Occipital lobe (tissue), 3 donors: ENCODE measurements at places on chromosomes 1 and 21.

DNA sequence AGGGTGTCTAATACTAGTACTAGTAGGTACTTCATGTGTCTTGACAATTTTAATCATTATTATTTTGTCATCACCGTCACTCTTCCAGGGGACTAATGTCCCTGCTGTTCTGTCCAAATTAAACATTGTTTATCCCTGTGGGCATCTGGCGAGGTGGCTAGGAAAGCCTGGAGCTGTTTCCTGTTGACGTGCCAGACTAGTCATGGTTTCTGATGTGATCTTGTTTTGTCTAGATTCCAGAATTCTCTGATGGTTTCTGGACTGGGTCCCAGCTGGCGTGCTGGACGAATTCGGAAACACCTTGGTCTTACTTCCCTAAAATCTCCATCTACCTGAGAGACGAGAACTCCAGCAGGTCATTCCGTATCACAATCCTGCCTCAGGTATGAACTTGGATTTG lies 66.1 kb upstream of the FAM3B start:
- DNase-seq: no peak

DNA sequence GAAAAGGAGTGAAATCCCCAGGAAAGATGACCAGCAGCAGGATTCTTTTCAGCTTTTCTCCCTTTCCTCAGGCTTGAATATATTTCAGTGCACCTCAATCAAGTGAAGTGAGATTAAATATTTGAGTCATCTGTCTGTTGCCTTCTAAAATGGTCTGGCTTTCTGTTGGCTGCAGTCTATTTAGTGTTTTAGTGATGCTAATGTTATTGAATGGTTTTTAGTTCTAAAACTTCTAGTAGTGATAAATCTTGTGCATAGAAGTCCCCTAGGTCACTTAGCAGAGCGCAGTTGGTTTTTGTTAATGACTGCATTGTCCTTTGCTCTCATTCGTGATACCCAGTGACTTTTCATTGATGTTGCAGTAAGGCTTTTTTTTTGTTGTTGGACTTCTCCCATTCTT lies 53.5 kb downstream of the ITSN1 start:
- no peak for DNase-seq

DNA sequence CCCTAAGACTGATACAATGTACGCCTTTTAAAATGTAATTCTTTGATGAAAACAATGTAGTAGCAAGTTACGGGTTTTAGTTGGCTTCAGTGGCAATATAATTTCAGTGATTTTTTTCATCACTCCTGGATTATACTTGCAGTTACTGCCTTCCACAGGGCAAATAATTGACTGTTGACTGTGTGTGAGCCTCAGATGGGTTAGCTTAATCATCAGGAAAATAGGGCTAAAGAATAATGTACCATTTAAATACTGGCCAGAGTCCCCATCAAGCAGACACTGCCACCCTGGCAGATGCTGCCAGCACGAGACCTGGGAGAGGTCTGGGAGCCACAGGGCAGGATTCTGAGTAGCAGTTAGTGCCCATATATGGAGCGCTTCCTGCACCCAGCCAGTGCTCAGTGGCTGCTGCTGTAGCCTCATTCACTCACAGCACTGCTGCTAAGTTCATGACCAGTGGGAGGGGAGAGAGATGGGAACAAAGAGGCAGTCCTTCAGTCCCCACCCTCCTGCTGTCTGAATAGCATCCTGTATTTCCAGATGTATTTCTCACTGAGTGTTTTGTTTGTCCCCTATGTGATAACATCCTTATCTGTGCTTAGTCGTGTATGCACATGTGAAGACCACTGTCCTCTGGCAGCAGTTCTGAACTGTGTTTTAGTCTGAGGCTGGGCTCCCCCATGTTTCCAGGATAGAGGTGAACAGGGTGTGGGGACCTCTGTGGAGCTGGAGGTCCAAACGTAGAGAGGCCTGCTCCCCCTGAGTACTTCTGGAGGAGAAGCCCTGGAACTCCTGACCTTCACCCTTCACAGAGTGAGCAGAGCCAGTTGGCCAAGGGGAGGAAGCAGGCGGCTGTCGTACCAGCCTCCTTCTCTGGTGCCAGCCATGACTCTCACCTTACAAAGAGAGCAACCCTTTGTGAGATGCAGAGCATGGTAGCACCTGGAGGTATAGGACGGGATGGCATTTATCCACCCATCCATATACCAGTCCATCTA lies 80.4 kb downstream of the ADARB1 start:
- no peak for DNase-seq

- DNase-seq: no peak
Measured at GRCh38 chr1:228084797-228085196, 2.3 kb downstream of the ARF1 start.

DNA sequence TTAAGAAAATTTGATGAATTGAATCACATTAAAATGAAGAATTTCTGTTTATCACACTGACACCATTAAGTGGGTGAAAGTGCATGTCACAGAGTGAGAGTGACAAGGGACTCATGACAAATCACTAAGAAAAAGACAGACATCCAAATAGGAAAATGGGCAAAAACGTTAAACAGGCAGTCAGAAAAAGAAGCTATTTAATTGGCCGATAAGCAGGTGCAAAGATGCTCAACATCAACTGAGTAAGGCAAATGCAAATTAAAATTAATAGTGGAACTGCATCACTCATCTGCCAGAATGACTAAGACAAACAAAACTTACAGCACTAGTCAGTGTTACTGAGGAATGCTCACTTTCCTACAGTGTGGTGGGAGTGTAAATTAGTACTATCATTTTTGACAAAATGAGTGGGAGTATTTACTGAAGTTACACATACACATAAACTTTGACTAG lies 39.2 kb upstream of the RUNX1 start:
- no peak for DNase-seq

DNA sequence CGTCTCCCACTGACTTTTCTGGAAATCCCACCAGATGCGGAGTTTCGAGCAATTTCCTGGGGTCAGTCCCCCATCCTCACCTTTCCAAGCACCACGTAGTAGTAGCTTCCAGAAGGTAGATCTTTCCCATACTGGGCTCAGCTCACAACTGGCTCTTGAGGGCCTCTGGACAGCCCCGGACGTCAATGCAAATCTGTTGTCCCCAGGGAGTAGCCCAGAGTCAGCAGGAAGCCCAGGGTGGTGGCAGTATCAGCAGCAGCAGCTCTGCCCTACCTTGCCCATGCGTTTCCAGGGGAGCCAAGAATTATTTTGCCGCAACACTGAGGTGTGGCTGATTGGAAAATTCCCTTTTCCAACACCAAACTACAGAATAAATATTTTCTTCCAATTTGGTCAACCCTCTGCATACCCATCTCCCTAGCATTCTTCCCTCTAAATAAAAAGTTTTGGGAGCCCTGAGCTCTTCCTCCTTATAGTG lies 70.3 kb downstream of the CD46 start:
- no peak for DNase-seq

DNA sequence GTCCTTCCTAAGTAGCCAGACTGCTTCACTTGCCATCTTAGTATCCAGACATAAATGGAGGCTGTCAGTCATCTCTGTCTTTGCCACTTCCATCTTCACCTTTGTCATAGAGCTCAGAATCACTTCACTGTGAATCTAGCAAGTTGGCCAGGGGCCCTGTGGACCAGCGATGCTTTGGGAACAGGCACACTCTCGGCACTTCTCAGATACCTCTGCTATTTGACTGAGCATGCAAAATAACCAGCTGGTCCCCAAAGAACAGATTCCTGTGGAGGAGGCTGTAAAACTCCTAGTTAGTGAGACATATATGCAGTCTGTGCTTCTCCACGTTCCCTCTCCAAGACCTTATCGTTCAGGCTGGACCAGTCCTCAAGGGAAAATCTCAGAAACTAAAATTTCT lies 76.8 kb upstream of the COA6 start:
- no peak for DNase-seq

GRCh38 chr1:8171751-8172464 lies 145.8 kb upstream of the ERRFI1 start:
- no peak for DNase-seq

- no peak for DNase-seq
Measured at GRCh38 chr1:30320581-30320890, 402.8 kb downstream of the MATN1 start.

- no peak for DNase-seq
Measured at GRCh38 chr1:24963943-24964693, 34.0 kb upstream of the RUNX3 start.

DNA sequence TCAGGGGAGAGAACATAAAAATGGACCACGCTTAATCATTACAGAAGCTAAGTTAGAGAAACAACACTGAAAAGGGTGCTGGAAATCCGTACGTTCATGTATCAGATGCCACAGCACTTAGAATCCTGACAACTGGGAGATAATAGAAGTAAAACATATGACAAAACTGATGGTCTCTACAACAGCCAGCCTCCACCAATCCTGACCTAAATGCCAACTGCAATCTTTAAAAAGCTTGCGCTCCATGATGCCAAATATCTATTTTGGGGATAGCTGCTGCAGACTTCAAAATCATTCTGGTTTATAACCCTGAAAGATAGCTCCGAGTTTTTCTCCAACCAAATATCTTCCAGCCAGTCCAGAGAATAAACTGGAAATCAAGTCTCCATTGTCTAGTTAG lies 178.3 kb downstream of the RERE start:
- no peak for DNase-seq

DNA sequence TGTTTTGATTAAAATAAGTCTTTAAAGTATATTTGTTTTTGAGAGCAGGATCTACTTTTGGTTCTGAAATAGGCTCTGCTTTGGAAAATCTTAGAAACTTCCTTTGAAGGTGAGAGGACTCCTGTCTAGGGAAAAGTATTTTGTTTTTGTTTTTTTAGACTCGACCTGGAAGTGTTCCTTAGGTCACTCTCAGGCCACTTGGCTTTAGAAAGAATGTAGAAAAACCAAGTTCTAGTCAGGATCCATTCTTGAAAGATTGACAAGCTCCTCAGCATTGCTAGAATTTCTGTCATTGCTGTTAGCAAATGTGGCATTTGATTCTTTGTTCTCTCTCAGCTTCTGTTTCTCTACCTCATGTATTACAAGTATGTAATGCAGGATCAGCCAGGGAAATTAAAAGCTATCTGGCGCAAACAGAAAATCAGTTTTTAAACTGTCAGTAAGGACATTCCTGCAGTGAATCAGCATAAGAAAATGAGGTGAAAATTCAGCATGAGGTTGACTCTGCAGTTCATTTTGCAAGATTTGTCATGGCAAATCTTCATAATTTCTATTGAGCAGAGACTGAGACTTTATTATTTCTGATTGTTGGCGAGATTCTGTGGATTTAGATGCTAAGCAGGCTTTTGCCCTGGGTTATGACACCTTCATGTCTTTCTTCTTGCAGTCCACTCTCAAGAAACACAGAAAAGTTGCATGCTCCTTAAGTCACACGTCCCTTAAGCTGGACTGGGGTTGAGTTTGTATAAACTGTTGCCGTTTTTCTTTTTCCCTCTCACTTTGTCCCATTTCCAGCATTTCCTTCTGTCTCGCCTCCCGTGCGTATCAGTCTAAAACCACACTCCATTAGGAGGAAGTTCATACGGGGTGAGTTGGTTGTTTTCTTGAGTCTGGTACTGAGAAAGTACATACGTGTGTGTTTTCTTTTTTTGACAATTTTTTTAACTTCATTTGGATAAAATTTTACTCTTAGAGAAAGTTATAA lies 12.6 kb downstream of the NTPCR start:
- no peak for DNase-seq

DNA sequence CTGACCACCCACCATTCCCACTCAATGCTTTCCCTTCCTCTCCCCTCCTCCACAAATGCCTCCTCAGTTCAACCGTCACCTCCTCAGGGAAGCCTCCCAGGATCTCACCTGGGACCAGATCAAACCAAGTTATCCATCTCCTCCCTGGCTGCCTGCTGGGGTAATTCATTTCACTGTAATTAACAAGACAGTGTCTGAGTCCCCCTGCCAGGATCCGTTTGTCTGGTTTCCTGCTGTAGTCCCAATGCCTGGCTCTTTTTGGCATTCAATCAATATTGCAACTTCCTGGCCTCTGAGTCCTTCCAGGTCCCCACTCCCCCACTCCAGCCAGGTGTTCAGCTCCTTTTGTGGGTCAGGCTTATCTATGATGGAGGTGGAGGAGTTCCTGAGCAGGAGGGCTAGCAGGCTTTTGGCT lies 687.7 kb downstream of the PTPRU start:
- DNase-seq: no peak

- no peak for DNase-seq
Measured at GRCh38 chr1:175737451-175737850, 5.9 kb downstream of the TNR start.

- DNase-seq: no peak
Measured at GRCh38 chr1:246155923-246156322, 351.2 kb downstream of the SMYD3 start.

DNA sequence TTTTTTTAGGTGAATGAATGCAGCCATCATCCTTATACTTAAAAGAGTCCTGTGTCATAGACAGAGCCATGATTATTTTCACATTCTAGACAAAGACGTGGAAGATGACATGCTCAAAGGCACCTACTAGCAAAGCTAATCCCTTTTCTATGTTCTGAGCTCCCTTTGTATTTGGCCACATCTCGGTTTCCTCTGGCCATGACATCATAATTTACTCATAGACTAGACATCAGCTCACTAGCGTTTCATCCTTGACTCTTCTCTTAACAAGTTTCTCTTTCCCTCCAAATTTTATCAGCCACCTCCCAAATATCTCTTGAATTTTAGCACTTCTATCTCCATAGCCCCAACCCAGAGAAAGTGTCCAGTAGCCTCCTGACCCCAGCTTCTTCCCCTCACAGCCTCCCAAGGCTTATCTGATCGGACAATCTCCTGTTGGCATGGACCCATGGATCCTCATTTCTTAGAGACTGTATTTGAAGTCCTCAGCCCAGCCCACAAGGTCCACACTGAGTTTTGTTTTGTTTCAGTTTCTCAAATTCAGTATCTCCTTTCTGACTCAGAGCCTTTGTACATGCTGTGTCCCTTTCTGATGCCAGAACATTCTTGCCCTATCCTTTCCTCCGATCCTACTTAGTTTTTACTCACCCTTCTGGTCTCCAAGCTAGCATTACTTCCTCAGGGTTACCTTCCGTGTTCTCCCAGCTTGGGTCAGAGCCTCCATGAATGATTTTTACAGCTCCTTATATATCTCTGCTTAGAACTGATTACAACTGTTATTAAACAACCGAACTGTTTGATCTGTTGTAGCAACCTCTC lies 33.0 kb upstream of the EPS8L3 start:
- DNase-seq: no peak

DNA sequence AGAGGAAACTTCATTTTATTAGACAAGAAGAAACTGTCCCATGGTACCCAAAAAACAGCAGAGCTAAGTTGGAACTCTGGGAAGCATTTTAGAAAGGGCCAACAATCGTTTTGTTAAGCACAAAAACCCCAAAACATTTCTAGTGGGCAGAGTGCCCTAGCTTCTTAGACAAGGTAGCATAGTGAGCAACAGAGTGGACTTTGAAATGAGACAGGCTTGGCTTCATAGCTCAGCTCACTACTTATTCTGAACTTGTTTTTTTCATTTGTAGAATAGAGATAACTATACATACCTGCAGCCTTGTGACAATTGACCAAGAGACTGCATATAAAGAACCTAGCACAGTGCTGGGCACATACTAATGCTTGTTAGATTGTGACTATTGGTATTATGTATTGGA lies 50.1 kb downstream of the HLX start:
- DNase-seq: no peak

- DNase-seq: no peak
Measured at GRCh38 chr1:48966583-48966982, 189.9 kb upstream of the BEND5 start.
